ENCODE measurements at places on chromosomes 6 and 20.
A peak's percentile ranks its signal among the peaks of the same experiment; 100 is the strongest.

DNA sequence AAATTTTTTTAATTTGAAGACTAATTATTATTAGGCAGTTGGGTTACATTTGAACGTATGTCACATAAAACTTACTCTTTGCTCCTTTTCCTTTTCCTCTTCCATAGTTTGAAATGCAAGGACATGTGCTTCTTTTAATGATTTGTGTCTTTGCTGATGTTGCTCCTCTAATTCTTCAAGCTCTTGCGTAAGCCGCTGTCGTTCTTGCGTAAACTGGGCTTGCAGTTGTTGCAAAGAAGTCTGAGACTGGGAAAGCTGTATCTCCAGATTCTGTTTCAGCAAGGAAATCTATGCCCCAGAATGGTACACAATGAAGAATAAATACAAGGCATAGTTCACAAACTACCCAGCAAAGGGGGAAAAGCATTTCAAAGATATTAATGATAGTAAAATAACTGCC, 45.1 kb upstream of the MCM9 start:
- no peak for DNase-seq

DNA sequence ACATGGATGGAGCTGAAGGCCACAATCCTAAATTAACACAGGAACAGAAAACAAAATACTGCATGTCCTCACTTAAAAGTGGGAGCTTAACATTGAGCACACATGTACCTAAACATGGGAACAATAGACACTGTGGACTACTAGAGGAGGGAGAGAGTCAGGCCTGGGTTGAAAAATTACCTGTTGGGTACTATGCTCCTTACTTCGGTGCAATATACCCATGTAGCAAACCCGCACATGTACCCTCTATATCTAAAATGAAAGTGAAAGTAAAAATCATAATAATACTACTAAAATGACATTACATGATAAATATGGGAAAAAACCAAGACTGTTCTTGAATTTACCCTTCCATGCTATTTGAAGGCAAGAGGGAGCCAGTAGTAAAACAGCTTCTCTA, 1273.8 kb upstream of the ADGRB3 start:
- DNase-seq = no peak

DNA sequence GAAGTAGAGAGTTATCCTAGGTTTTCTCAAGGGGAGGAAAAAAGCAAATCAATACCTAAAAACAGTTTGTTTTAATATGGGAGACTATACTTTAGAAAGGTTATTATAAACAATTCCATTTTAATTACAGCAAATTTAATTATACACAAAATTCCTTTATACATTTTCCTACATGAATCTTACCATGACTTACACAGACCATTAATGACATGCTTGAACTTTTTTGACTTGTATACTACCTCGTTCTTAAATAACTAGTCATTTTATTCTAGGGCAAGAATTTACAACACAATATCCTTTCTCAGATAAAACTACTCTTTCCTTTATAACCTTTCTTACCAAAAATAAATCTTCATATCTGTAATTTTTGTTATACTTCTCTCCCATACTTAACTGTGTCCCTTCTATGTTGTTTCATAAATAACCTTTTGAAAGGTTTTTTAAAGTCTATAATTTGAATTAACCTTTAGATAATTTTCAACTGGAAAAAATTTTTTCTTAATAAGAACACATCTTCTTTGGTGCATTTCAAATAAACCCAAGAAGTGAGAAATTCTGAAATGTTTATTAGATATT, 729.4 kb downstream of the TENT5A start:
- peak; percentile 6 for DNase-seq

DNA sequence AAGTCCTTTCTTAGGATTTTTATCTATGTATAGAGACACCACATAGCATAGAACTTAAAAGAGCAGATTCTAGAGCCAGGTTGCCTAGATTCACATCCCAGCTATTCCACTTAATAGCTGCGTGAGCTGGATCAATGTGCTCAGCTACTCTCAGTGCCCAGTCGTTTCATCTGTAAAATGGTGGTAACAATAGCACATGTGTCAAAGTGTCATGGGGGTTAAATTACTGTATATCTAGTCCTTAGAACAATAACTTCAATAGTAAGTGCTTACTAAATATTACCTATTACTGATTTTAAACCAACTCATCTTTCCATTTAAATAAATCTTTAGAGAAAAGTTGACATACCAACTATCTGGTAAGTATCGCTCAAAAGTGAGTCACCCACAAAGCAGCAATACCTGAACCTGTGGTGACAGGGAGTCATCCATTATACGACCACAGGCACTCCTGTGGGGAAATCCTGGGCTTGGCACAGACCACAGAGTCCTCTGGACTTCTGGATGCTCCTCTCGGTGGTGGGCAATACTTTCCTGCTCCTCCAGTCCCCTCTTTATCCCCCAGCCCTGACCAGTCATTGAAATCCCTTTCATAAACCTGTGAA, 154.8 kb downstream of the PDSS2 start:
- DNase-seq = no peak

- DNase-seq = peak; percentile 81
Measured at GRCh38 chr6:29748391-29749307, 25.4 kb downstream of the HLA-F start.

GRCh38 chr20:31713312-31714273, 9.1 kb downstream of the BCL2L1 start:
- no peak for DNase-seq

DNA sequence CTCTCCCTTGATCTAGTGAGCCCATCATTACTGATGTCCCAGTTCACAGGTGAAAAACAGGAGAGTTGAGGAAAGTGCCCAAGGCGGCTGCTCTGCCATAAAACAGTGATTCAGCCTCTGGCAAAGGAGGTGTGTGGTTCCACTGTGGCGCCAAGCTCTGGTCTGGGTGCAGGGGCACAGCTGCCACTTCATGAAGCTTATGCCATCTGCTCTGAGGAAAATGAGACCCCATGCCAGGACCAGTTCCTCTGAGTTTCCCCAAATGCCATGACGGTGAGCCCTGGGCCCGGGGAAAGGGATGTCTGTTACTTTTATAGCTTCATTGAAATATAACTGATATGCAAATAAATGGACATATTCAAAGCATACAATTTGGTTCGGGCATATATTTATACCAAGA, 33.7 kb upstream of the ZBP1 start:
- no peak for DNase-seq

GRCh38 chr6:53628354-53629119, 37.0 kb downstream of the KLHL31 start:
- no peak for DNase-seq

- DNase-seq = no peak
Measured at GRCh38 chr20:34703424-34704176, 544 bp upstream of the TP53INP2 start.

GRCh38 chr6:138025528-138025978, 81.7 kb downstream of the PERP start:
- no peak for DNase-seq

GRCh38 chr6:52390361-52390727, 28.4 kb downstream of the PAQR8 start:
- DNase-seq = no peak

- DNase-seq = peak; percentile 43
Measured at GRCh38 chr6:123380257-123380656, 256.5 kb downstream of the TRDN start.

DNA sequence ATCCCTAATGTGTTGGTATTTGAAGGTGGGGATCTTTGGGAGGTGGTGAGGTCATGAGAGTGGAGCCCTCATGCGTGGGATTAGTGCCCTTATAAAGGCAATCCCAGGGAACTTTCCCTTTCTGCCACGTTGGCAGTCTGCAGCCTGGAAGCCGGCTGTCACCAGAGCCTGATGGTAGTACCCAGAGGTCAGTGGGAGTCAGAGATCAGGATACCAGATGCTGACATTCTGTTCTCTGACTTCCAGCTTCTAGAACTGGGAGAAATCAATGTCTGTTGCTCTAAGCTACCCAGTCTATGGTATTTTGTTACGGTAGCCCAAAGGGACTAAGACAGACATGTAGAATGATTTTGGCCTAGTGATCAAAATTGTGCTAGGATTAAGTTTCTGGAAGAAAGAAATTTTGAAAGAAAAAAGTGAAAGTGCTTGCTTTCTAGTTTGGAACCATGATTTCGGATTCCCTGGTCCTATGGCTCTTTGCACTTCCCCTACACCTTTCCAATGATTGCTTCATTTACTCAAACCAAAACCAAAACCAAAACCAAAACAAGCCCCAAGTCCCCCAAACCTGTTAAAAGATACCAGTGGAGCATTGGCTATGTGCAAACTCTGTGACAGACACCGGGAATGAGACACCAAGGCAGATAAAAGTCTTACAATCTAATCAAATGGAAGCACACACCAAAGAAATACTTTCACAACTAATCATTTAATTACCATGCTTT, 173.7 kb upstream of the ZNF217 start:
- DNase-seq = no peak

GRCh38 chr6:40480678-40481077, 106.5 kb downstream of the LRFN2 start:
- DNase-seq = no peak

DNA sequence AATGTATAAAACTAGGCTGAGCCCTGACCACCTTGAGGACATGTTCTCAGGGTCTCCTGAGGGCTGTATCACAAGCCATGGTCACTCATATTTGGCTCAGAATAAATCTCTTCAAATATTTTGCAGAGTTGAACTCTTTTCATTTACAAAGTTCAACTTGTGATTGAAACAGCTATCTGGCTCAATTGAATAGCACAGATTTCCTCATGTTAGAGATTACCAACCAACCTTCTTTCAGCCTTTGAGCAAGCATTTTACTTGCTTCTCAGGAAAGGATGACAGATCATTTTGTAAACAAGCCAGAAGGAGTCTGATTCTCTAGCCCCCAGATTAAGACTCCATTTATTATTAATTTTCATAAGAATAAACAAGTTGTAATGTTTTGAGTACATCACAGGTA, 111.0 kb upstream of the DOK5 start:
- DNase-seq = no peak

GRCh38 chr6:153034139-153034538, 31.6 kb upstream of the MTRF1L start:
- no peak for DNase-seq

DNA sequence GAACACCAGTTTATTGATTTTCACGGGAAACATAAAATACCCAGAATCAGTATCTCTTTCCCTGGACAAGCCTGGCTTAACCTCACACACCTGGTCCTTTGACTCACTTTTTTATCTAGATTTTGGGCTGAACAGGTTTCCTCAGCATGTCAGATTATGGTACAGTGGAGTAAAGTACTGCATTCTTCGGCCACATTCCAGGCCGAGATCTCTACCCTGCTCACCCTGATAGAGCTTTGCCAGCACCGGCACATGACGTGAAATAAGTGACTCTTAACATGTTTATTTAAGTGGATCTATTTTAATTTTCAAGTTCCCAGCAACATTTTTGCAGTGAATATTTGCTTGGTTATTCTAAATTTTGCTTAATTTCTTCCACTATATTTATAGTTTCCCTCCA, 79.0 kb upstream of the POPDC3 start:
- no peak for DNase-seq

DNA sequence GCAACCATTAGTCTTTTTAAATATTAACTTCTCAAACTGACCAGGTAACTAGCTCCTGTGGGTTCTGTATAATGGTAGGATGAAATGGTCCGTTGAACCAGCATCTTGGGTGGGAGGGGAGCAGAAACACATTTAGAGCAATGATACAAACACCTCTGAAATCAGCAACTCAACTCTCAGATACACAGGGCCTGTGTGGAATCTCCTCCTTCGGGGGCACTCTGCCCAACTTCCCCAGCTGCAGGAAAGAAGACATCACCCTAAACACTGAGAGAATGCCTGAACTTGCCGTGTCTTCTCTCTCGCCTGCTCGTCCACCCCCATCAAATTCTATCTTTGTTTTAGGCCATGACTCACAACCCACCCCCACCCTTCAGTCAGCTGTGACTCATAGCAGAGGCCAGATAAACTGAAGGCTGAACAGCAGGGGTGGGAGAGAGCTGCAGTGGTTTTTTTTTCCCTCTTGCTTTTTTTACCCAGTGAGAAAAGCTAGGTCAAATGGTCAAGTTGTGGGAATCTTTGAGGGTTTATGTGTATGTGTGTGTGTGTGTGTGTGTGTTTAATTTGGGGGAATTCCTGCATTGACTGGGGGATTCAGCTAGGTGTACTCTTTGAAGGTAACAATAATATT, 593.4 kb upstream of the JAG1 start:
- peak; percentile 51 for DNase-seq

- no peak for DNase-seq
Measured at GRCh38 chr6:140572129-140572528, 1197.7 kb upstream of the CITED2 start.

- DNase-seq = no peak
Measured at GRCh38 chr6:144888621-144889020, 603.5 kb downstream of the UTRN start.

- DNase-seq = no peak
Measured at GRCh38 chr20:23144856-23145255, 58.7 kb upstream of the CD93 start.

DNA sequence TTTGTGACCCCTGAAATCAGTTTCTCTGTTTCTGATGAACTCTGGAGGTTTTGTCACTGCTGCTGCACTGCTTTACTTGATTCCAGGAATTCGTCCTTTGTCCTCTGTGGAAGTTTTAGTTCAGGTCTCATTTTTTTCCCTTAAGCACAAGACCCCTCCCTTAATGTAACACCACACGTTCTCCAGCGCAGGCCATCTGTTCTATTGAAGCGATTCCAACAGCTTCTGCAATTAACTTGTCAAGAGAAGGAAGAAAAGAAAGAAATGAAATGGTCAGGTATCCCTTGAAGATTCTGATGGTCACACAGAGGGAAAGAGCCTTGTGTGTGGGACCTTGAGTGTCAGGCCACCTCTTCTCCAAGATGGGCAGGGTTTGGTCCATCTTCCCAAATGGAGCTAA, 7.8 kb upstream of the MAS1L start:
- no peak for DNase-seq

- DNase-seq = no peak
Measured at GRCh38 chr20:32484225-32484957, 100.7 kb downstream of the NOL4L start.

DNA sequence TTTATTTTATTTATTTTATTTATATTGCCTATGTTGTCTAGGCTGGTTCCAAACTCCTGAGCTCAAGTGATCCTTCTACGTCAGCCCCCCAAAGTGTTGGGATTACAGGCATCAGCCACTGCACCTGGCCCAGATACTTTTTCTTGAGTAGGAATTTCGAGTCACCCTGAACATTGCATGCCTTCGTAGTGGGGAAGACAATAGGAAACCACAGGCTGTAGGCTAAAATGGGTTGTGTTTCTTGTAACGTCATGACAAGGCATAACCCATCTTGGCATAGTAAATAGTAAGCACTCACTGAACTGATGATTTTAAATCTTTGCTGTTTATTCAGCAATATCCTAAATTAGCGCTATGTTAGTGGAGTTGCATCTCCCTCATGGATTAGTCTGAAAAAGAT, 34.9 kb downstream of the PTPN1 start:
- DNase-seq = no peak

DNA sequence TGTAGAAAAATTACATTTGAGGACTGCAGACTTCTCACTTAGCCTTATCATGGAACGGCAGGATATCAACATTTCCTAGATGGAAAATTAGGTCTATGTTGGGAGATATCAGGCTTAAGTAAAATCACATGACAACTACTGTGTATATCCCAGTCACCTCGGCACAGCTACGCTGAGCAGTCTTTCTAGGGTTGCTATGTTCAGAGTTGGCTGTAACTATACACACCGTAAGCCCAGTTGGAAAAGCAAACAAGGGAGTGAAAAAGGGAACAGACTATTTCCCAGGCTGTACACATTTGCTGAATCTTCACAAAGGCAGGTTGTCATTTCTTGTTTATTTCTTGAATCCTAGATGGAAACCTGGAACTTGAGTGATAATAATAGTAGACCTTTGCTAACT, 80.7 kb upstream of the PTPRK start:
- DNase-seq = no peak

Measured in neuronal stem cell (in vitro differentiated cells).